ENCODE measurements at places on chromosomes 3 and 15.

GRCh38 chr15:98657721-98658120 is 9.4 kb downstream of the IGF1R start:
- DNase-seq: no peak

DNA sequence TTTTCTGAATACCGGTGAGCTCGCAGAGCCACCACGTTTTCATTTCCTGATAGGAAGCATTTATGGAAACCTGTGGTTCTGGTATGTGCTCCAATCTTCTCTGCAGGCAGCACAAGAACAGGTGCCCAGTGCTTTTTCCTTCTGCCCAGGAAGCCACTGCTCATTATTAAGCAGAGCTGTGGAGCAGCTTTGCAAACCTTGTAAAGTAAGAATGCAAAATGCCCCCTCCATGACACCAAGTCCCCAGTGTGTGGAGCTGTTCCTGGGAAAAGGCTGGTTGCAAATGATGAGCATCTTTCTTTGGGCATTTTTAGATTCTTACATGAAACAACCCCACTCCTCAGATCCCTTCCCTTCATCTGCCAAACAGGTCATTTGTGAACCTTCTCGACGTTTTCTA is 65.7 kb upstream of the MRPL3 start:
- DNase-seq: no peak

DNA sequence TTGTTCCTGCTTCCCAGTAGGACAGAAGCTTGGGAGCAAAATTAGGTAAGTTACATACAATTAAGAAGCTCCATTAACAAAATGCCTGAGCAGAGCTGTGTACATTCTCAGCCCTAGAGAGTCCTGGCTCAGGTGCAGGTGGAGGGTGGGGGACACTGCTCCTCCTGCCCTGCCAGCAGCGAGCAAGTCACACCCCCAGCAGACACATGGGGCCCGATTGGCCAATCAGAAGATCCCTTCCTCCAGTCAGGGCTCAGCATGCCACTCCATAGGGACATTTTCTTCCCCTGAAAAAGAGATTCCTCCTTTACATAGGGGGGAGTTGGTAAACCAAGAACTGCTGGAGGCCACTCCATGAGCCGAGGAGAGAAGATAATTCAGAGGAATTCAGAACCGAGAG is 62.1 kb downstream of the PLXNA1 start:
- peak; percentile 30 for DNase-seq

GRCh38 chr3:110789315-110789714 is 282.3 kb upstream of the NECTIN3 start:
- DNase-seq: no peak

DNA sequence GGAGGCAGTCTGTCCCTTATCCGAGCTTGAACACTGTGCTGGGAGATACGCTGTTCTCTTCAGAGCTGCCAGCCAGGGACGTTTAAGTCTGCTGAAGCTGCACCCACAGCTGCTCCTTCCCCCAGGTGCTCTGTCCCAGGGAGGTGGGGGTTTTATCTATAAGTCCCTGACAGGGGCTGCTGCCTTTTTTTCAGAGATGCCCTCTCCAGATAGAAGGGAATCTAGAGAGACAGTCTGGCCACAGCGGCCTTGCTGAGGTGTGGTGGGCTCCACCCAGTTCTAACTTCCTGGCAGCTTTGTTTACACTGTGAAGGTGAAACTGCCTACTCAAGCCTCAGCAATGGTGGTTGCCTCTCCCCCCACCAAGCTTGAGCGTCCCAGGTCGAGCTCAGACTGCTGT is 319.9 kb upstream of the GRM7 start:
- DNase-seq: no peak

- DNase-seq: no peak
These were observed 21.0 kb downstream of the C2CD4A start for GRCh38 chr15:62087671-62088352.

- DNase-seq: no peak
These were observed 129.1 kb downstream of the HCN4 start for GRCh38 chr15:73239564-73240215.

- DNase-seq: no peak
These were observed 39.4 kb downstream of the AMOTL2 start for GRCh38 chr3:134334901-134335280.

DNA sequence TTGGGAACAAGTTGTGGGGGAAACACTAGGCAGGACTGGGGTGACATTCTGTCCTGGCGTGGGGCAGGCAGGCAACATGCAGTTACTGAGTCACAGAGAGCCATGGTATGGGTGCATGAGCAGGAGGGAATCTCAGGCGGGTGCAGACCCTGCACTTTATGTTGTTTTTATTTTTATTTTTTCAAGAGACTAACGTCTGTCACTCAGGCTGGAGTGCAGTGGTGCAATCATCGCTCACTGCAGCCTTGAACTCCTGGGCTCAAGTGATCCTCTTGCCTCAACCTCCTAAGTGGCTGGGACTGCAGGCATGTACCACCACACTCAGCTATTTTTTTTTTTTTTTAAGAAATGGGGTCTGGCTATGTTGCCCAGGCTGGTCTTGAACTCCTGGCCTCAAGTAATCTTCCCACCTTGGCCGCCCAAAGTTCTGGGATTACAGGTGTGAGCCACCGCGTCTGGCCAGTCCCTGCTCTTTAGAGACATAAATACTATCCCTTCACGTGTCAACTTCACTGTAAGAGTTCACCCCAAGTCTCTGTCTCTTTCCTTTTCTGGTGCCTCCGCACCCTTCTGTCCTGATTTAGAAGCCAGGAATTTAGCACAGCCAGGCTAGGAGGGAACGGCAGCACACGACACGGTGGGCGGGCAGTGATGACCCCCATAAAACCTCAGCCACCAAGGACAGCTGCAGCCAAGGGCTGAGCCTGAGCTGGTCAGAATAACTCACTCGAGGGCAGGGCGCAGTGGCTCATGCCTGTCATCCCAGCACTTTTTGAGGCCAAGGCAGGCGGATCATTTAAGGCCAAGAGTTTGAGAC is 72.8 kb upstream of the IQSEC1 start:
- no peak for DNase-seq

- no peak for DNase-seq
These were observed 67.7 kb downstream of the CPN2 start for GRCh38 chr3:194283221-194284006.
